ENCODE measurements at places on chromosomes 5 and 9. TPM values are rescaled to one million over a fixed set of nuclear protein-coding genes. Genes with fewer than 3 reads are reported as not detected.

DNA sequence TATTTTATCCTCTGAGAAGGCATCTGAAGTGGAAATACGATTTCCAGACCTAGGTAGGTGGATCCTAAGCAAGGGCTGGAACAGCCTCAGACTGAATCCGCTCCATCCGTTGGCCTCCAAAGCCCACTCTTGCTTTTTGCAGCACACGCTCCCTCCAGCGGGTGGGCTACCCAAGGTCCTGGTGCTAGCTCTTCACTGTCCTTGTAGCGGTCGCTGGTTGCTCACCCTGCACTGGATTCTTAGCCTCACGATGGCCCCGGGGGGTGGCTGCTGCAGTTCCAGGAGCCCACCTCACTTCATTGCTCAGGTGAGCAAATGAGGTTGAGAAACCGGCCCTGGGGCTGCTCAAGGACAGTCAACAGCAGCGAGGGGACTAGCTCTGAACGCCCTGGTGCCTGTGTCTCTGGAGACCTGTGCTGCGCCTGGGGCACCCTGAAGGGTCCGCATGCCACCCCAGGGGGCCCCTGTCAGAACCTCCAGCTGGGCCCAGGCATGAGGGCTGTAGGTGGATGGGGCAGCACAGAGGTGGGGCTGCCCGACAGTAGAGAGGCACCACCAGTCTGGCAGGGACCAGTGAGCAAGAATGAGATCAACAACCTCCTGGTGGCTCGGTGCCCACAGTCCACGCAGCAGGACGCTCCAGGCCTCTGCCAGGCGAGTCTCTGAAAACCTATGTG is 4.3 kb downstream of the MGAT4B start:
- DNase-seq: peak; percentile 92

Gene PAEP
- total RNA-seq: not detected

- no peak for DNase-seq
Measured at GRCh38 chr9:136656183-136656738, 6.5 kb upstream of the EGFL7 start.

Gene C9orf152
- 3.0 TPM for total RNA-seq

- no peak for DNase-seq
Measured at GRCh38 chr9:91075279-91075678, 273.7 kb downstream of the SYK start.

- DNase-seq: peak; percentile 73
Measured at GRCh38 chr5:140497897-140498296, 49.6 kb upstream of the EIF4EBP3 start.

GRCh38 chr5:40691894-40692293 is 12.2 kb downstream of the PTGER4 start:
- DNase-seq: no peak

GRCh38 chr5:6656680-6657079 is 23.4 kb downstream of the SRD5A1 start:
- DNase-seq: no peak

- DNase-seq: no peak
Measured at GRCh38 chr9:124980431-124980830, 39.5 kb upstream of the GOLGA1 start.

DNA sequence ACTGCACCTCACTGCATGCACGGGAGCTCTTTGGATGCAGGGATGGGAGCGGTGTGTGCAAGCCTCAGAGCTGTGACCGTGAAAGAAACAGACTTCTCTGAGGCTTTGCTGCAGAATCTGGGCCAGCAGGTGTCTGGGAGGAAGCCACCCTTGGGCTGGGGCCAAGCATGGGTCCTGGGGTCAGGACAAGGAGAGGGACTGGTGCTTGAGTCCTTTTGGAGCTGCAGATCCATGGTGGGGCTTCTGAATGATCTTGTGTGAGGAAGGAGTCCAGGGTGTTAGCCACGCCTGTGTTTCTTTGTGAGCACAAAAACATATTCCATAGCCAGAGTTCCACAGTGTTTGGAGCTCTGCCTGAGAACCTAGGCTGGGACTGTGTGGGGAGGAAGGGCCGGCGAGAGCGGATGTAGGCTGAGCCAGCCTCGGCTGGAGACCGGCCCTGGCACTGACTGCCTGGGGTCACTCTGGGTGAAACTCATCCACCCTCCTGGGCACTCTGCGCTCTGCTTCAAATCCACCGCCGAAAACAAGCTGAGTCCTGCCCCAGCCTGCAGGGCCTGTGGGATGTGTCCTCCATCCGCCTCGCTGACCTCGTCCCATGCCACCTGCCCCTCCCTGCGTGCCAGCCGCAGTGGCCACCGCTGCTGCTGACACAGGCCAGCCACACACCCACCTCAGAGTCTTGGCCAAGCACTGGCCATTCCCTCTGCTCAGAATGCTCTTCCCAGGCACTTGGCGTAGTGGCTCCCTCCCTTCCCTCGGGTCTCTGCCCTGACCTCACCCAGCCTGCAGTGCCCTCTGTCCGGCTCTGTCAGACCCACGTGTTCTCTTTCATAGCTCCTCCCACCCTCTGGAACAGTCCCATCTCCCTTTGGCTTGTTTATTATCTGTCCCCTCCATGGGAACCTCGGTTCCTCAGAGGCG is 26.7 kb downstream of the ERGIC1 start:
- DNase-seq: peak; percentile 97

Gene PCDHGB1
- total RNA-seq: 0.63 TPM

- no peak for DNase-seq
Measured at GRCh38 chr5:159824188-159825161, 91.8 kb upstream of the ADRA1B start.

DNA sequence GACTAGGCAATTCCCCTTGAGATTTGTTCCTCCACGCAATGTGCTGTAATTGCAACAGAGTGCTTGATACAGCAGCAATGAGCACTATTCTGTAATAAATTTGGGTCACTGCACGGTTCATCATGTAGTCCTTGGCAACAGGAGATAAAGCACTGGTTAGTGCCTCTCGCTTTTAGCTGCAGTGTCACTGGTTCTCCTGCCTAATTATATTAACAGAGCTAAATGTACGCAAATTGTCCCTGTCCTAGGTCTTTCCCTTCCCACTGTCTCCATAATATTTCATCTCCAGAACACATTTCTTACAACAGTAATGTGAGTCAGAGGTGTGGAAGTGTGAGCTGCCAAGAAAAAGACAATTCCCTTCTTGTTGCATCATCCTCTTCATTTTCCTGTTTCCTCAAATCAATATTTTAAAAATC is 553.1 kb downstream of the ZNF608 start:
- DNase-seq: no peak

Gene KCNV2
- not detected for total RNA-seq

Gene TYRP1
- not detected for total RNA-seq

GRCh38 chr5:425714-426113 is 17.3 kb upstream of the EXOC3 start:
- DNase-seq: no peak

GRCh38 chr5:125180231-125180829 is 433.9 kb upstream of the ZNF608 start:
- DNase-seq: no peak

DNA sequence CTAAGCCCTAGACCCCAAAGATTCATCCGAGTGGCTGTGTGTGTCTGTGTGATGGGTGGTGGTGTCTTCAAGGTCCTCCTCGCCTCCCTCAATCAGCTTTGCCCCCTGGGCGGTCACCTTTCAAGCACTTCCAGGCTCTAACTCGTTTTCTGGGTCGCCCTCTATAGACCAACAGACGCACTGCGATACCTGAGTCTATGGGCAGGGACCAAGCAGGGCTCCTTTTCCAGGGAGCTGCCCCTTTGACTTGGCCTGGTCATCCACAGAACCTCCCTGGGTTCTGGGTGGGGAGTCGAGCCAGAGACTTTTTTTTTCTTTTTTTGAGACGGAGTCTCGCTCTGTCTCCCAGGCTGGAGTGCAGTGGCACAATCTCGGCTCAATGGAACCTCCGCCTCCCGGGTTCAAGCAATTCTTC is 1.1 kb downstream of the SLC27A4 start:
- peak; percentile 66 for DNase-seq

Gene AK3
- 108 TPM for total RNA-seq

- no peak for DNase-seq
Measured at GRCh38 chr5:139675213-139675612, 27.1 kb downstream of the CXXC5 start.

- DNase-seq: no peak
Measured at GRCh38 chr9:124973807-124974206, 32.9 kb upstream of the GOLGA1 start.

DNA sequence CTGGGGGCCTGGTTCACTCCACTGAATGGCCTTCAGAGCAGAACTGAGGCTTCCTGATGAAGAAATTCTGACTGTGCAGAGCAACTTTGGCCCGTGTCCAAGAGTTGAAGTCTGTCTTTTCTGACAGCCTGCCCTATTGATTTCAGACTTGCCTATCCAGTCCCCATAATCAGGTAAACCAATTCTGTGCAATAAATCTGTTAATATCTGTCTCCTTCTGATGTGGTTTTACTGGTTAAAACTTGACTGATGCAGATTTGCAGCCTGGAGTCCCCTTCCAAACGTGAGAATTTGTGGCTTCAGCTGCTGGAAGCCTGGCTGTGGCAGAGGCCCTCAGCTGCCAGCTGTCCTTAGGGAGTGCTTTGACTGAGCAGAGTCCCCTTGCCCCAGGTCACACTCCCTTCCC is 283.9 kb upstream of the ANKRD55 start:
- DNase-seq: peak; percentile 72

DNA sequence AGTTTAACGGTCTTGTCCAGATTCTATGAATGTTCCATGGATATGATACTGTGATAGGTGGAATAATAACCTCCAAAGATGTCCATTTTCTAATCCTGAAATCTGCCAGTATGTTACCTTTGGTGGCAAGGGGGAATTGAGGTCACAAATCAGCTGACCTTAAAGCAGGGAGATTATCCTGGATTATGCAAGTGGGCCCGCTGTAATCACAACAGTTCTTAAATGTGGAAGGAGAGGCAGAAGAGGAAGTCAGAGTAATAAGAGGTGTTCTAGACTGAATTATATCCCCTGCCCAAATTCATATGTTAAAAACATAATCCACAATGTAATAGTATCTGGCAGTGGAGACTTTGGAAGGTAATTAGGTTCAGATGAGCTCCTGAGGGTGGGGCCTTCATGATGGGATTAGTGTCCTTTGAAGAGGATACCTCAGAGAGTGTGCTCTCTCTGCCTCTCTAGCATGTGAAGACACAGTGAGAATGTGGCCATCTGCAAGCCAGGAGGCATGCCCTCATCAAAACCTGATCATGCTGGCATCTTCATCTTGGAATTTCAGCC is 47.6 kb upstream of the ZFAND5 start:
- DNase-seq: no peak

GRCh38 chr5:149540089-149540488 is 11.2 kb downstream of the CSNK1A1 start:
- no peak for DNase-seq

- DNase-seq: no peak
Measured at GRCh38 chr9:108953983-108954574, 19.9 kb downstream of the ABITRAM start.

- DNase-seq: peak; percentile 49
Measured at GRCh38 chr5:139708877-139709581, 60.9 kb downstream of the CXXC5 start.

GRCh38 chr5:138711811-138712210 is 41.4 kb upstream of the CTNNA1 start:
- no peak for DNase-seq

- no peak for DNase-seq
Measured at GRCh38 chr5:83871533-83872395, 151.1 kb upstream of the HAPLN1 start.

Gene ASTN2
- total RNA-seq: 2.9 TPM

Gene SMIM33
- total RNA-seq: not detected

Gene PCDHB3
- 0.15 TPM for total RNA-seq
